ENCODE measurements at places on chromosomes 1 and 21. TPM values are rescaled to one million over a fixed set of nuclear protein-coding genes. Genes with fewer than 3 reads are reported as not detected.

The TRIM45 gene
- 6.0 TPM for total RNA-seq

DNA sequence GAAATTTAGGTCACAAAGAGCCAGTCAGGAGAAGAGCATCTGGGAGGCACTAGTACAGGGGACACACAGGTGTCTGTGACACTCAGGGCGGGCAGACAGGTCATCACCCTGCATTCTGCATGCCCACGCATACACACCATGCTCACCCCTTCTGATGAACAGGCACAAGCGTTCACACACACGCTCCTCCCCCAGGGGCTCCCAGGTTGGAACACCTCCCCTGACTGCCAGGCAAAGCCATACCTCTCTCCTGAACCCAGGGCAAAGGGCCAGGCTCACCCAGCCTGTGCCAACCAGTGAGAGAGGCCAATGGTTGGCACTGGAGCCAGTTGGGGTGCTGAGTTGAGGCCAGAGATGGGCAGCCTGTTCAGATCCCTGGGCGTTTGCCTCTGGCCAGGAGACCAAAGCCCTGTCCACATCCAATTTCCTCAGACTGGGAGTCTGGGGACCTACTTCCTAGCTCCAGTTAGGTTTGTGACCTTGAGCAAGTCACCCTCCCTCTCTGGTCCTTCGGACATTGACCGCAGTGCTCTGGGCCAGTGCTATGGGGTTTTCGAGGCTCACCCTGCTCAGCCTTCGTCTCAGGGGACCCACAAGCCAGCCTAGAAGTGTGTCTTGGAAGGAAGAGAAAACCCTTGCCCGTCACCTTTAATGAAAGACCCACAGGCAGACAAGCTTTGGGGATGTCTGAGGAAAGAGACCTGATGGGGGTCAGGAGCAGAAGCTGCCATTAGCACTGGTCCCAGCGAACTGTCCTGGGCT is 5.8 kb upstream of the LAD1 start:
- no peak for DNase-seq

DNA sequence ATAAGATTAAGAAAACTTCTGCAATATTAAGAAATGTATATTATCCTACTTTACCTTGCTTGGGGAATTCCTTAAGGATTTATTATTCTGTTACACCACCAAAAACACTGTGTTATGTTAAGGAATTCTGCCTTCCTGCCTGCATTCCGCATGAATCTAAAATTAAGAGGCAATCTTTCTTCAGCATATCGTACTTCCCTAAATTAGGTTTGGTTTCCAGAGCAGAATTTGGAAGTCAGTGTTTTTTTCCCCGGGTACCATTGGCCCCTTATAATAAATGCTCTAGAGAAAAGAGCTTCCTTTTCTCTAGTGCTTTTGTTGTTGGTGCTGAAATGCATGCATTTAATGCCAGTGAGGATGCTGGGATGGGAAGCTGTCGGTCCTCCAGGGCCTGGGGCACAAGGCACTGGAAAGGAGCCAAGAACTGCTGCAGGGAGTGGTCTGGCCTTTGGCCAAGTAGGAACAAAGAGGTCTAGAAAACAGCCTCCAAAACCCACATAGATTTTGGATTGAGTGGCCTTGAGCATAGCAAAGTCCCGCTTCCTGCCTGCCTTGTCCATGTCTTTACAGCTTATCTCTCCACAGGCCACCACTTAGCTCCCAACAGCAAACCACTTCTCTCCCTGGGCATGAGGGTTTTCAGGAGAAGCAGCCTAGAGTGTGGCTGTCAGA is 69.9 kb downstream of the RRAGC start:
- no peak for DNase-seq

DNA sequence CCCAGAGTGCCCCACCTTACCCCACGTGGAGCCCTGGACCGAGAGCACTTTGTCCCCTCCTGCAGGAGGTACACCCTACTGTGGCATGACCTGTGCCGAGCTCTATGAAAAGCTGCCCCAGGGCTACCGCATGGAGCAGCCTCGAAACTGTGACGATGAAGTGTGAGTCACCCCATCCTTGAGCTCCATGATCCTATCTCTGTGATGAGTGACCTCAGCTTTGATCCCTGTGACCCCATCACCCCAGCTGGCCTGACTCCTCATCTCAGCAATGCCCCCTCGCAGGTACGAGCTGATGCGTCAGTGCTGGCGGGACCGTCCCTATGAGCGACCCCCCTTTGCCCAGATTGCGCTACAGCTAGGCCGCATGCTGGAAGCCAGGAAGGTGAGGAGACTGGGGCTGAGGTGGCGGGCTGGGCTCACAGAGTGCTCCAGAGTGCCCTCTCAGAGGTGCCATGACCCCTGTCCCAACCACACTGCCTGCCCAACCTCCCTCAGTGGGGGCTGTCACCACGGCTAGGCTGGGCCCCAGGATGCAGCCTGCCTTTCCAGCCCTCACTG is 16.2 kb upstream of the MPL start:
- DNase-seq: no peak

- DNase-seq: no peak
These were observed 28.2 kb downstream of the DNAH14 start for GRCh38 chr1:224957696-224958095.
